ENCODE measurements at places on chromosomes 4 and X. TPM values are rescaled to one million over a fixed set of nuclear protein-coding genes. Genes with fewer than 3 reads are reported as not detected.

NDNF gene
- not detected for total RNA-seq

DUSP21 gene
- not detected for total RNA-seq

GLRA2 gene
- total RNA-seq: not detected

SMPX gene
- not detected for total RNA-seq

HERC5 gene
- total RNA-seq: not detected

CENPU gene
- total RNA-seq: 20.9 TPM

ADAMTS3 gene
- 0.42 TPM for total RNA-seq

GATB gene
- 35.7 TPM for total RNA-seq

STOX2 gene
- 4.2 TPM for total RNA-seq

AKAP4 gene
- not detected for total RNA-seq

PDZD11 gene
- 52.3 TPM for total RNA-seq

ESX1 gene
- not detected for total RNA-seq

PGAM4 gene
- total RNA-seq: not detected

TRO gene
- 1.2 TPM for total RNA-seq

MAGEA4 gene
- not detected for total RNA-seq

MAGED4 gene
- 6.6 TPM for total RNA-seq

PAGE1 gene
- not detected for total RNA-seq

F8A3 gene
- total RNA-seq: 5.3 TPM

DCX gene
- total RNA-seq: not detected

MBNL3 gene
- 8.0 TPM for total RNA-seq

SOWAHD gene
- total RNA-seq: 0.19 TPM

PUDP gene
- total RNA-seq: 20.9 TPM

HOPX gene
- 115 TPM for total RNA-seq

SPANXD gene
- total RNA-seq: not detected

EDA gene
- 1.5 TPM for total RNA-seq

SHOX gene
- not detected for total RNA-seq

SLC7A11 gene
- 7.6 TPM for total RNA-seq

PCDH18 gene
- total RNA-seq: 2.4 TPM

SERTM2 gene
- total RNA-seq: not detected

H2BW2 gene
- not detected for total RNA-seq

SRPX gene
- total RNA-seq: 11.2 TPM

RAB41 gene
- total RNA-seq: not detected

F8 gene
- 0.33 TPM for total RNA-seq
